ENCODE measurements at places on chromosomes 6 and 20. TPM values are rescaled to one million over a fixed set of nuclear protein-coding genes. Genes with fewer than 3 reads are reported as not detected.

GRCh38 chr6:73050706-73051105, 174.6 kb downstream of the KHDC1L start:
- no peak for DNase-seq

Gene TAAR9
- not detected for total RNA-seq

DNA sequence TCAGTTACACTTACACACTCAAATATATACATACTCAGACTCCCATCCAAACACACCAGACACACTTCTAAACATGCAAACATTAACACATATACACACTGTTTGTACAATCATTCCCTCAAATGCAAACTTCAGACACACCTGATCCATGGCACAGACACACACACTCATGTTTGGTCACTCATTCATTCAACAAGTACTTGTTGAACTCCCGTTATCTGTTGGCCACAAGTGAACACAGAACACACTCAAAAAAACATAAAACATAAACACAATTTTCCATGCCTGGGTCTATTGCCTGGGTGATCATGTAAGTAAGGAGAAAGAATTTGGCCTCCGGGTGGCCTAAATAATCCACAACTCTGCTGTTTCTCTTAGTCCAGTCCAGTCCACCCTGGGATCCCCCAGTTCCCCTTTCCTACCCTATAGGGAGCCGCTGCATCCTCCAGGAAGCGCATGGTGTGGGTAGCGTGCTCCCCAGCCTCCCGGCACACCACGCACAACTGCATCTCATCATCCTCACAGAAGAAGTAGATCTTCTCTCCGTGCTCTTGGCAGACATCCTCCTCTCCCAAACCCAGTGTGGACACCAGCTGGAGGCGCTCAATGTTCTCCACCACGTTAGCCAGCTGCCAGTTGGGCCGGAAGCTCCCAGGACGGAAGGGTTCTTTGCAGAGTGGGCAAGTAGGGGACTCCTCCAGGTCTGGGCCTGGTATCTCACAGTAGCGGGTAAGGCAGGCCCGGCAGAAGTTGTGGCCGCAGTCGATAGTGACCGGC, 815 bp downstream of the TRIM10 start:
- no peak for DNase-seq

- DNase-seq: no peak
Measured at GRCh38 chr6:41455818-41456217, 90.4 kb upstream of the FOXP4 start.

All from dorsolateral prefrontal cortex (tissue), 122 donors.